ENCODE measurements at places on chromosomes 3 and 15.

DNA sequence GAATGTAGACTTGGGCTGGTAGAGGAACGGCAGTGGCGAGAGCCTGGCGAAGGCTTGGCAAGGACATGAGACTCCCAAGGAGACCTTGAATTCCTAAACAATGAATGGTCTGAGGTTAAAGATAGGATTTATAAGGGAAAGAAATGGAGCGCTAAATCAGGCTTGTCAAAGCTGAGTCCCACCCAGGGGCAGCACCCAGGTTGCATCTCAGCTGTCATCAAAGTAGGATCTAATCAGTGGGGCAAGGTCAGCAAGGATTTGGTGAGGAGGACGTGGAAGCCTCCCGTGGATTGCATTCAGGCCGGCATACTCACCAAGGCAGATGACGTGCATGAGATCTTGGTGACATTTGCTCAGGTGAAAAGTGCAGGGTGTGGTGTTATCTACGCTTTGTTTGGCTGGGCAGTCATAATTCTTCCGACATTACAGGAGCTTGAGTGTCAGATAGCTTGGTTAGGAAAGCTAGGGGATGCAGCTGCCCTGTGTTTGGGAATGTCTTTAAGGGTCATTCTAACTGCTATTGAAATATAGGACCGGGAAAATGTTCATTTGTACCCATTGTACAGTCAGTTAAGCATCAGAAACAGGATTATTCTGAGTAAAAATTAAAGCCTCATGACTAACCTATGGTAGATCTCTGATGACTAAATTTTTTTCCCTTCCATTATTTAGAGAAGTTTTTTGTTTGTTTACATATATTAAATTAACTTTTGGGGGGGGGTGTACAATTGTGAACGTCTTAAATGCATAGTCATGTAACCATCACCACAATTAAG is 99.4 kb upstream of the TSC22D2 start:
- no peak for DNase-seq

GRCh38 chr15:20271647-20272046 is 270.0 kb downstream of the GOLGA6L6 start:
- DNase-seq, result no peak

DNA sequence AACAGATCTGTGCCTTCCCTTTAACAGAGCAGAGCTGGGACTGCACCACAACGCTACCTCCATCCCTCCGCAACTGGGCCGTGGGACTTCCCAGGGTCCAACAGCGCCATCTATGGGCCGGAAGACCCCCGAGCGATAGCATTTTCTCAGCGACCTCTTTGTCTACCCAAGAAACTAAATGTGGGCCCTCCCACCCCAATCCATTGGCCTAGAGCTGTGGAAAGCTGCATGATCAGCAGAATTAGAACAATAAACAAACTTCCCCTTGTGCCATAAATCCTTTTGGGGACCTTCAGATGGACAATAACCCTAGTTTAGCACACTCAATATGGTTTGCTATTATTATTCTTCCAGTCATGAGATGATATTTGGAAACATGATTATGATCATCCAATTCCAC is 74.8 kb upstream of the NTRK3 start:
- DNase-seq, result no peak

DNA sequence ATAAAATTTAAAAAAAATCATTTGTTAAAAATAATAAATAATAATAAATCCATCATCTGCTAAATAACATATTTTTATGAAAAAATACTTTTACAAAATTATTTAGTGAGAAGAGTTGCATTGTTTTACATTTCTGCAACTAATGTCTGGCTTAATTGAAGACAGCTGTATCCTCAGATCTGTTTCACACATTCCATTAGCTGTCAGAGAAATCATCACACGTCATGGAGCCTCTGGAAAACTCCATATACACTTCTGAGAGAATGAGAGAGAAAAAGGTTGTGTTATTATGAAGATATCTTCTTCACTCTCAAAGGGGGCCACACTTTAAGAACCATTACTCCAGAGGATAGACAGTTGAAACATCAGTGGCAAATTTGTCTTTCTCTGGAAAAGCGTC is 40.8 kb downstream of the CMSS1 start:
- DNase-seq, result no peak

DNA sequence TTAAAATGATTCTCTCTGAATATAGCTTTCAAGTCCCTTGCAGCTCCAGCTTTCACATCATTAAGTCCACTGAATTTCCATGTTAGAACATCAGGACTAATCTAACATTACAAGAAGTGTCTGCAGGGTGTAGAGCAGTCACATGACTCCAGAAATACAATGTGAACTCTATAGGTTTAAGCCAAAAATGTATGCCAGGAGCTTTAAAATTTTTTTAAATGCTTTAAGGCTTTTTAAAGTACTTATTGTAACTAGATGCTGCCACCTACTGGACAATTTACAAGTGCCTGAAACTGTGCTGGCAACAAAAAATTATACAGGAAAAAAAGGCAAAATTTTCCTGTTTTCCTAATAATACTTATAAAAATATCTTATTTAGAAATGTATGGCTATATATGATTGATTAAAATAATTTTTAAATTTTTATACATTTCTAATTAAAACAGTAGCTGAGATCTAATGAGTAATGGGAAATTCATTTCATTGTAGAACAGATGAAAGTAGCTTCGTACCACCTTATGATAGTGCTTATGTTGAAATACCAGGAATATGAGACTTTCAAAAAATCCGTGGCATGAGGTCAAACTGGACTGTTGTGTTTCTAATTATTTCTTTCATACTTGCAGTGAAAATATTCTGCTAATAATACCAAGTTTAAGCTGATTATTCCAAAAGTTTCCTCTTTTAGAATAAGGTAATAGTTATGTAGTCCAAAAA is 25.7 kb downstream of the FSIP1 start:
- peak; percentile 10 for DNase-seq

- no peak for DNase-seq
These were observed 134.8 kb upstream of the IGF1R start for GRCh38 chr15:98513428-98513986.

GRCh38 chr3:119641416-119641815 is 19.0 kb downstream of the POPDC2 start:
- no peak for DNase-seq

DNA sequence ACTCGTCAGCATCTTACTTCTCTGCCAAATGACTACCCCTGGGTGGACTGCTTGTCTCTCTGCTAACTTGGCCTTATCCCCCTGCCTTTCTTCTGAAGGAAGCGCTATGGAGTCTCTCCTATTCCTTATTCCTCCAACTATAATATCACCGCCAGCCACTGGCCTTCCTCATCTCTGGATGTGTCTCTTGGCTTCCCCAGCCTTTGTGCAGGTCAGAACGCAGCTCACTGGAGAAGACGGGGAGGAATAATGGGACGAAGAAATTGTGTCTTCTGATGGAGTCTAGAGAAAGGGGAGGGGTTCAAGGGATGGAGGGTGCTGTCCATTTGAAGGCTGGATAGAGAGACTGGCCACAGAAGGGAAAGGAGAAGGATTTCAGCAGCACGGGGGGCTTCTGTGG is 16.9 kb downstream of the ITGA11 start:
- DNase-seq, result no peak

- DNase-seq, result no peak
These were observed 30.6 kb downstream of the PTX3 start for GRCh38 chr3:157467200-157467599.
